Activated naive CD4-positive, alpha-beta T cell treated with anti-CD3 and anti-CD28 coated beads for 36 hours (primary cell): ENCODE measurements at places on chromosomes 1 and 21. TPM values are rescaled to one million over a fixed set of nuclear protein-coding genes. Genes with fewer than 3 reads are reported as not detected.

APCS gene
- not detected for total RNA-seq

- H3K4me1 ChIP-seq = peaks cover 43% of the 10 kb centered on the region
- no peak for DNase-seq
- H3K4me3 ChIP-seq = no peak overlapping the region
Observed at GRCh38 chr21:43781846-43782245, 5.7 kb upstream of the CSTB start.

CD2 gene
- total RNA-seq = 264 TPM

DNA sequence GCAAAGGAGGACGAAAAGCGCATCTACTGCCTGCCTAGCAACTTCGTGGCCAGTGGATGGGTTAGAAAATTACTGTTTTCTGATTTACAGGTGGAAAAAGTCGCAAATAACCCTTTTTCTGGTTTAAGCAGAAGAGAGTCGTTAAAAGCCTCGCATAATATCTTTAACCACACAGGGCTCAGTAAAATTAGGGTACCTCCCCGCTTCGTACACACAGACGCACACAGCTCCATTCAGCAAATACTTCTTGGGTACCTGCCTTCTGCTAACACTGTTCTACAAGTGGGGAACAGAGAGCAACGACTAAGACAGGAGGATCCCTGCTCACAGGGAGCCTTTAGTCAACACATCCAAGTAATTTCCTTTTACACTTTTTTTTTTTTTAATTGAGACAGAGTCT lies 704 bp downstream of the ALG6 start:
- H3K27ac ChIP-seq = peak overlapping the region; percentile 65
- H3K4me3 ChIP-seq = peak overlapping the region; percentile 83
- no peak for DNase-seq

DNA sequence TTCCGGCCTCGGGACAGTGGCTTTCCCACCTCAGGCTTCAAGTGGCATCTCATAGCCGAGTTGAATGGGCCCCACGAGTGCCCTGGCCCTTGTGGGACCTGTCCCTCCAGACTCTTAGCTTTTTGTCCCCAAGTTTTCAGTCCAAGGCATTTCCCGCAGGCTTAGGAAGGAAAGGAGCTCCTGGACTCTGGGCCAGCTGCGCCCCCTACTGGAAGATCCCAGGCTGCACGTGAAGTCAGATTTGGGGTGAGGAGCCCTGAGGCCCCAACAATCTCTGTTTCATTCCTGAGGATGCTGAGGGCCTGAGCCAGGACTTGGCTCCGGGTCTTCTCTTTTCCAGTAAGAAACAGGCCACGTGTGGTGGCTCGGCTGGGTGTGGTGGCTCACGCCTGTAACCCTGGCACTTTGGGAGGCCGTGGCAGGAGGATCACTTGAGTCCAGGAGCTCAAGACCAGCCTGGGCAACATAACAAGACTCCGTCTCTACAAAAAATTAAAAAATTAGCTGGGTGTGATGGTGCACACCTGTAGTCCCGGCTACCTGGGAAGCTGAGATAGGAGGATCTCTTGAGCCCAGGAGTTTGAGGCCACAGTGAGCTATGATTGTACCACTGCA lies 67.4 kb downstream of the ARHGEF10L start:
- H3K36me3 ChIP-seq = no peaks in the 10 kb centered on the region
- no peak overlapping the region for H3K27ac ChIP-seq
- H3K4me1 ChIP-seq = no peaks in the 10 kb centered on the region
- no peaks in the 10 kb centered on the region for H3K27me3 ChIP-seq

GRCh38 chr1:31398246-31398645 lies 14.8 kb upstream of the SERINC2 start:
- no peaks in the 10 kb centered on the region for H3K27me3 ChIP-seq
- H3K4me1 ChIP-seq = peaks cover 6% of the 10 kb centered on the region
- no peaks in the 10 kb centered on the region for H3K36me3 ChIP-seq
- no peak overlapping the region for H3K4me3 ChIP-seq

DNA sequence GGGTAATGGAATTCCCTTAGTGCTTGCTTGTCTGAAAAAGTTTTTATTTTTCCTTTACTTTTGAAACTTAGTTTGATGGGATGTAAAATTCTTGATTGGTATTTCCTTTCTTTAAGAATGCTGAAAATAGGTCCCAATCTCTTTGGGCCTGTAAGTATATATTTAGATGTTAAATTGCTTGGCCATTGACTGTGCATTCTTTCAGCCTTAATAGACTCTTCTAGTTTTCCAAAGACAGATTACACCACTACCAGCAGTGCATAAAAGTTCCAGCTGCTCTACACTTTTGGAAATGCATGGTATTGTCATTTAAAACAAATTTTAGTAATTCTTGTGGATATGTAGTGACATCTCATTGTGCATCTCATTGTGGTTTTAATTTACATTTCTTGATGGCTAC lies 464.8 kb upstream of the USP24 start:
- no peaks in the 10 kb centered on the region for H3K4me1 ChIP-seq
- H3K4me3 ChIP-seq = no peak overlapping the region
- H3K27me3 ChIP-seq = peaks cover 17% of the 10 kb centered on the region
- no peaks in the 10 kb centered on the region for H3K36me3 ChIP-seq
- DNase-seq = no peak

DNA sequence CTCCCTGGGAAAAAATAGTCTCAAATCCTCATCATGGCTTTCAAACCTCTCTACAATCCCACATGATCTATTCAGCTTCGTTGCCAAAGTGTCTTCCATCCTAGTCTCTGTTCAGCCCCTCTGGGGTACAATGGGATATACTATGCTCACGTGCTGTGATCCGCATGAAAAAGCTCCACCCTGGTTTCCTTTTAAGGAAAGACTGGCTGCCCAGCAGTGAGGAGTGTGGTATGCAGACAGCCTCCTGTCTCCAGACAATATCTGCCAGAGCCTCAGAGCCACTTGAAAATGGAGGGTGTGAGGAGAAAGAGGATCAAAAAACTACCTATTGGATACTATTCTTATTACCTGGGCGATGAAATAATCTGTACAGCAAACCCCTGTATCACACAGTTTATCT lies 194.5 kb downstream of the LHX8 start:
- H3K27ac ChIP-seq = no peak overlapping the region
- no peaks in the 10 kb centered on the region for H3K27me3 ChIP-seq
- H3K36me3 ChIP-seq = no peaks in the 10 kb centered on the region
- no peaks in the 10 kb centered on the region for H3K4me1 ChIP-seq

GRCh38 chr1:15066191-15066590 lies 87.4 kb upstream of the TMEM51 start:
- H3K27ac ChIP-seq = no peak overlapping the region
- DNase-seq = no peak
- H3K36me3 ChIP-seq = no peaks in the 10 kb centered on the region

DNA sequence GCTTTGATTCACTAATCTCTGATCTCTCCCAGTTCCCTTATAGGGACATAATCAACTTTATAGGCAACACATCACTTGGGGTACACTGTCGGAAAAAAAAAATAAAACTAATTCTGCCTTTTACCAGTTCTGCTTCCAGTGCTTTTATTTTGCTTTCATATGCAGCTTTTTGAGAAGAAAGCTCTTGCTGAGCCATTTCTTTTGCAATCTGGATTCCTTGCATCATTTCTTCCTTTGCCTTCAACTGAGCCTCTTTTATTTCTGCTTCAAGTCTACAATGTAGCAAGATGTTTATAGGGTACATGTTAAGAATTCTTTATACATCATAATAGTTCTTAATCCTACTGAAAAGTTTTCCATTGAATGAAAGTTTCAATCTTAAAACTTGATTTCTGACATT lies 30.6 kb downstream of the KIF14 start:
- peaks cover 1% of the 10 kb centered on the region for H3K36me3 ChIP-seq
- DNase-seq = no peak
